ENCODE measurements at places on chromosomes 13 and 19. TPM values are rescaled to one million over a fixed set of nuclear protein-coding genes. Genes with fewer than 3 reads are reported as not detected.

Gene DLL3
- total RNA-seq = 0.14 TPM

Gene ZNF708
- 14.4 TPM for total RNA-seq

Gene CAPN12
- total RNA-seq = 1.6 TPM

Gene MCF2L
- 13.0 TPM for total RNA-seq

Gene ZNF737
- total RNA-seq = 28.2 TPM

Gene PDE4C
- total RNA-seq = 0.05 TPM

Gene OBI1
- total RNA-seq = 25.3 TPM

Gene LENG1
- 12.1 TPM for total RNA-seq

GRCh38 chr13:63774133-63774532 lies 2358.5 kb upstream of the PCDH20 start:
- H3K4me3 ChIP-seq = no peak overlapping the region
- H3K27me3 ChIP-seq = no peaks in the 10 kb centered on the region

GRCh38 chr19:48490981-48491792 lies 20.4 kb downstream of the LMTK3 start:
- H3K4me1 ChIP-seq = peaks cover 14% of the 10 kb centered on the region
- no peaks in the 10 kb centered on the region for H3K36me3 ChIP-seq
- DNase-seq = no peak
- H3K4me3 ChIP-seq = no peak overlapping the region
- peaks cover 52% of the 10 kb centered on the region for H3K27me3 ChIP-seq

DNA sequence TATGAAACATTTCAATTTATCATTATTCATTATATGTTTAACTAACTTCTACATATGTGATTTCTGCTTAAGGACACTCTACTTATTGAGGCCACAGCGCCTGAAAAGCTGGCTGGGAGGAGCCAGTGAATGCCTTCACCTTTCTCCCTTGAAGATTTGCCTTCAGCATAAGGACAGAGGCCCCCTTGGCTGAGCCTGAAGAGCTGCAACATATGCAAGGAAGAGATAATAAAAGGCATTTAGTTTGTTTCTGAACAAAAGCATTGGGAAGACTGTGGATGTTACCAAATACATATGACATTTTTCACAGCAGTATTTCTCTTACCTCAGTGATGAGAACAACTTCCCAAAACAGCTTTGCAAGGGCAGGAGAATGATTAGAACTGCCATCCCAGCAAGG lies 92.1 kb downstream of the ABCC4 start:
- no peak overlapping the region for H3K4me3 ChIP-seq
- no peak overlapping the region for H3K27ac ChIP-seq
- H3K27me3 ChIP-seq = no peaks in the 10 kb centered on the region
- H3K36me3 ChIP-seq = peaks cover 5% of the 10 kb centered on the region
- no peak for DNase-seq

- no peak overlapping the region for H3K4me3 ChIP-seq
- DNase-seq = no peak
- H3K27ac ChIP-seq = no peak overlapping the region
- peaks cover 2% of the 10 kb centered on the region for H3K27me3 ChIP-seq
- H3K36me3 ChIP-seq = peaks cover 28% of the 10 kb centered on the region
Measured at GRCh38 chr19:1396019-1396767, 5.1 kb downstream of the GAMT start.

- DNase-seq = no peak
- no peak overlapping the region for H3K27ac ChIP-seq
- H3K27me3 ChIP-seq = no peaks in the 10 kb centered on the region
- no peaks in the 10 kb centered on the region for H3K36me3 ChIP-seq
- no peaks in the 10 kb centered on the region for H3K4me1 ChIP-seq
Measured at GRCh38 chr13:71316792-71317363, 550.1 kb downstream of the DACH1 start.

- no peaks in the 10 kb centered on the region for H3K36me3 ChIP-seq
- DNase-seq = no peak
- no peak overlapping the region for H3K27ac ChIP-seq
Measured at GRCh38 chr19:40191836-40192646, 815 bp downstream of the MAP3K10 start.

GRCh38 chr13:74674720-74675119 lies 540.5 kb upstream of the KLF12 start:
- no peak overlapping the region for H3K4me3 ChIP-seq
- no peaks in the 10 kb centered on the region for H3K4me1 ChIP-seq
- H3K27ac ChIP-seq = no peak overlapping the region
- no peaks in the 10 kb centered on the region for H3K27me3 ChIP-seq
- no peak for DNase-seq

DNA sequence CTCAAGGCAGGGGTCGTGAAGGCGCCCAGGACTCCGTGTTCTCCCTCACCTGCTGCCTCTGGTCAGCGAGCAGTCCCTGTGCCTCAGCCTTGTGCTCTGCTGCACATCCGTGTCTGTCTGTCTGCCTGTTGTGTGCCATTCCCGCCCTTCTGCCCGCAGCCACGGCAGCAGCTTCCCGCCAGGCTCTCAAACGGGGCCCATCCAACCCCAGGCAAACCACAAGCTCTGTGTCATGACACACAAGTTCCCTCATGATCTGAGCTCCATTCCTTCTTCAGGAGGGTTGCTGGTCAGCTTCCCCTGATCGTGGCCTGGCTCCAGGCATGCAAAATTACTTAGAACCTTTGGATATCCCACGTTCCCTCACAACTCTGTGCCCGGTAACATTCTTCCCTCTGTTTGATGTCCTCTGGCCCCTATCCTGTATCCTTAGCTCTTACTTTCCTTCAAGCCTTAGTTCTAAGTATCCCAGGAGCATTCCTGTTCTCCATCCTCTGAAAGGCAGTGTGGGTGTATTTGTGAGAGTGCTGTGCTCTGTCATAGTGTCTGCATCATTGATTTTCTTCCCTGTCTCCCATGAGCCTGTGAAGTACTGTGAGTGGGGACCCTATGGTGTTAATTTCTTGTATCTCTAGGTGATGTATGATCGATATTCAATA lies 3.2 kb downstream of the GPR183 start:
- H3K36me3 ChIP-seq = peaks cover 11% of the 10 kb centered on the region
- H3K27me3 ChIP-seq = no peaks in the 10 kb centered on the region
- no peaks in the 10 kb centered on the region for H3K4me1 ChIP-seq
- DNase-seq = no peak
- peak overlapping the region; percentile 35 for H3K27ac ChIP-seq
- H3K4me3 ChIP-seq = no peak overlapping the region

DNA sequence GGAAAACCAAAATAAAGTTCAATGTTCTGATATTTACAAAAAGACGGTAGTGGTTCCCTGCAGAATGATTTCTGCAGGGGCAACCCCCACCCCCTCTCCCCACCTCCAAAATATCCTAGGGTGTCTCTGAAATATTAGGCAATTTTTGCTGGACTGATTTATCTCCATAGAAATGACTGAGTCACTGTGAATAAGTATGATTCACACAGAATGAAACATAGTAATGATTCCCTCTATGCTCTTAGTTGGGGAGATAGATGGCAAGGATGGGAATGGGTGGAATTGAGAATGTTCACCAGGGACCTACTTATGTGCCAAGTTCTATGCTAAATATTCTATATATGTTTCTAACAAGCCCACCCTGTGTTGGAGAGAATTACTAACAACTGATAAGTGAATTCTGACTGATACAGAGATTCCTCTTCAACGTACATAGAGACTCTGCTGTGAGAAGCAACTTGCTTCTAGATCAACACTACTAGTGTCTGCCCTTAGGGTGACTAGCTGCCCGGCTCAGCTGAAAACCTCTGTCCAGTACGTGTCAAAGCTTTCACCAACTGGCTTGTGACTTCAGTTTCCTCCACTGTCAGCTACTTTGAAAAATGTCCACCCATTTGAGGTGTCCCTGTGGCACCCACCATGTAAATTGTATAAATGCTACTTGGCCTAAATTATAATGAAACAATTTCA lies 38.4 kb upstream of the RAP2A start:
- no peak overlapping the region for H3K4me3 ChIP-seq
- no peaks in the 10 kb centered on the region for H3K36me3 ChIP-seq
- H3K27ac ChIP-seq = no peak overlapping the region
- no peaks in the 10 kb centered on the region for H3K4me1 ChIP-seq
- H3K27me3 ChIP-seq = no peaks in the 10 kb centered on the region

DNA sequence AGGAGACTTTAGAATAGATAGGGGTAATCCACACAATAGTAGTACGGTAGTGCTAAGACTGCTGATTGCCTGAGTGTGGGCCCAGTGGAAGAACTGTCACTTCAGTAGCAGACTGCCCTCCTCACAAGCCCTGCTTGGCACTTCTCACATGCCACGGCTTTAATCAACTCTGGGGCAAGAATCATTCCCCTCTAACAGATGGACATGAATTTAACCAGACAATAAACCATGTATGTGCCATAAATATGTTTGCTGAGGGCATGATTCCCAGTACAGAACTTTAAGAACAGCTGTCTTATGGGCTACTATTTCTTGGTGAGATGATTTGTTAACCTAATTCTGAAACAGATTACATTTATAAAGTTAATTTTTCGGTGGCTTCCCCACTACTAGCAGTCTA lies 22.0 kb downstream of the DPY19L3 start:
- no peak for DNase-seq
- H3K27ac ChIP-seq = no peak overlapping the region
- no peaks in the 10 kb centered on the region for H3K4me1 ChIP-seq
- H3K4me3 ChIP-seq = no peak overlapping the region
- no peaks in the 10 kb centered on the region for H3K36me3 ChIP-seq

- no peak for DNase-seq
- H3K4me1 ChIP-seq = no peaks in the 10 kb centered on the region
- no peaks in the 10 kb centered on the region for H3K36me3 ChIP-seq
- H3K4me3 ChIP-seq = no peak overlapping the region
Measured at GRCh38 chr13:76692346-76692745, 193.9 kb downstream of the KCTD12 start.

GRCh38 chr19:34314437-34315313 lies 50.3 kb upstream of the GPI start:
- no peak for DNase-seq
- H3K4me3 ChIP-seq = no peak overlapping the region
- no peaks in the 10 kb centered on the region for H3K36me3 ChIP-seq
- peaks cover 3% of the 10 kb centered on the region for H3K4me1 ChIP-seq

- no peaks in the 10 kb centered on the region for H3K36me3 ChIP-seq
- no peak overlapping the region for H3K27ac ChIP-seq
- H3K4me1 ChIP-seq = peaks cover 10% of the 10 kb centered on the region
Measured at GRCh38 chr19:8566855-8567254, 10.4 kb downstream of the MYO1F start.
